Endothelial cell (in vitro differentiated cells): ENCODE measurements at places on chromosomes 7 and 10.
A peak's percentile ranks its signal among the peaks of the same experiment; 100 is the strongest.

- H3K27me3 ChIP-seq, result peaks cover 2% of the 10 kb centered on the region
- peaks cover 3% of the 10 kb centered on the region for H3K36me3 ChIP-seq
- no peak for DNase-seq
- H3K27ac ChIP-seq, result no peak overlapping the region
Observed at GRCh38 chr10:95277201-95277570, 13.6 kb downstream of the PDLIM1 start.

GRCh38 chr7:129315960-129316359 lies 91.1 kb downstream of the AHCYL2 start:
- H3K36me3 ChIP-seq, result no peaks in the 10 kb centered on the region
- no peaks in the 10 kb centered on the region for H3K27me3 ChIP-seq
- H3K27ac ChIP-seq, result no peak overlapping the region
- H3K4me1 ChIP-seq, result no peaks in the 10 kb centered on the region

DNA sequence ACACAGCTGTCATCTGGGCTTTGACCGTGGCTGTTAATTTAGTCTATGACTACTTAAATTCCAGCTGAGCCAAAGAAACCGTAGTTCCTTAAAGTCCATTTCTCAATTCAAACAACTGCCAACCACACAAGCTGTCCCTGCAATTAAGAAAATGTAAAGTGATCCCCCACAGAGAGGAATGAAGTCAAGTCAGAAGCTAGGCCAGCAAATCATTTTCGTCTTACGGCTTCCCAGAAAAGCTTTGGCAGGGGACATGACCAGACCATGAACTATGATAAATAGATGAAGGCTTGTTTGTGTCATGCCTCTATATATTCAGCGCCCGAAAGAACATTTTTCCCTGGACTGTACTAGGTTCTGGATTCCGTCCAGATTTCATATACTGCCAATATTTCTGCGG lies 54.6 kb downstream of the HACD1 start:
- no peaks in the 10 kb centered on the region for H3K4me1 ChIP-seq
- no peaks in the 10 kb centered on the region for H3K36me3 ChIP-seq
- H3K4me3 ChIP-seq, result no peak overlapping the region
- peaks cover 7% of the 10 kb centered on the region for H3K27me3 ChIP-seq

- H3K27me3 ChIP-seq, result peaks cover 9% of the 10 kb centered on the region
- no peak for DNase-seq
- H3K4me3 ChIP-seq, result peak overlapping the region; percentile 89
- peaks cover 5% of the 10 kb centered on the region for H3K36me3 ChIP-seq
Observed at GRCh38 chr7:22082553-22082885, 136.8 kb upstream of the CDCA7L start.

DNA sequence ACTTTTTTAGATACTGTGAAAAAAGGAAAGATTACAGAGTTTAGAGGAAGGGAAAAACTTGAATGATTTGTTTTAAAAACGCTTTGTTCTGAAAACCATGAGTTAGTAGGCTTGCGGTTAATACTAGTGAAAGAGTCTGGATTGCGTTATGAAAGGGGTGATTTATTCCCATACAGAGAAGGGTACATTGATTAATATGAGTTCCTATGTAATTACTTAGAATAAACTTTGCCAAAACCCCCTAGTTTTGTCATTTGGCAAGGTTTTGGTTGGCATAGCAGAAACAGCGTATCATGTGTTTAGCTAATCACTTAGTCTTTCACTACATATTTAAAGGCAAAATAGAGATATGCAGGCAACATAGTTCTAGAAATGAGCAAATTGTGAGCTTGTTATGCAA lies 91.2 kb upstream of the POT1 start:
- no peak overlapping the region for H3K27ac ChIP-seq
- H3K4me3 ChIP-seq, result no peak overlapping the region
- no peaks in the 10 kb centered on the region for H3K4me1 ChIP-seq
- DNase-seq, result no peak
- H3K27me3 ChIP-seq, result no peaks in the 10 kb centered on the region
- H3K36me3 ChIP-seq, result no peaks in the 10 kb centered on the region

DNA sequence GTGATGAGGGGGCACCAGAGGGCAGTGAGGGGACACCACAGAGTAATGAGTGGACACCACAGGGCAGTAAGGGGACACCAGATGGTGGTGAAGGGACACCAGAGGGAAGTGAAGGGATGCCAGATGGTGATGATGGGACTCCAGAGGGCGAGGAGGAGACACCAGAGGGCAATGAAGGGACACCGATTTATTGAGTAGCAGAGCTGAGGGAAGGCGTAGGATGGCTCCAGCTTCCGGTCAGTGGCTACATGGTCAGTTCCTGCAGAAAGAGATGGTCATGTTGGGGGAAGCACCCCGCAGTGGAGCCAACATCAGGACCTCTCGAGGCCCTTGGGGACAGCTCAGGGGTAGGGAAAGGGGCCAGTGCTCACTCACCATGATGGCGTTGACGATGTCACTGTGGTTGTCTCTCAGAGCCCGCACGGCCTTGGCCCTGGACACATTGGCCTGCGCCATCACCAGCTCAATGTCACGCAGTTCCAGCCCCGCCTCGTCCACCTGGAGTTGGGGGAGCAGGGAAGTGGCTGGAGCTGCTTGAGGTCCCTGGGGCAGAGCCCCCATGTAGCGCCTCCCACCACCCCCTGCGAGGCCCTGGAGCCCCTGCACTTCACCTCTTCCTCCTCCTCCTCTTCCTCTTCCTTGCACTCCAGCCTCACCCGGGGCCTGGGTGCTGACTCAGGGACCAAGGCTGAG lies 8.4 kb downstream of the NACAD start:
- peaks cover 11% of the 10 kb centered on the region for H3K36me3 ChIP-seq
- peaks cover 28% of the 10 kb centered on the region for H3K27me3 ChIP-seq
- DNase-seq, result no peak
- H3K4me3 ChIP-seq, result no peak overlapping the region
- no peak overlapping the region for H3K27ac ChIP-seq

DNA sequence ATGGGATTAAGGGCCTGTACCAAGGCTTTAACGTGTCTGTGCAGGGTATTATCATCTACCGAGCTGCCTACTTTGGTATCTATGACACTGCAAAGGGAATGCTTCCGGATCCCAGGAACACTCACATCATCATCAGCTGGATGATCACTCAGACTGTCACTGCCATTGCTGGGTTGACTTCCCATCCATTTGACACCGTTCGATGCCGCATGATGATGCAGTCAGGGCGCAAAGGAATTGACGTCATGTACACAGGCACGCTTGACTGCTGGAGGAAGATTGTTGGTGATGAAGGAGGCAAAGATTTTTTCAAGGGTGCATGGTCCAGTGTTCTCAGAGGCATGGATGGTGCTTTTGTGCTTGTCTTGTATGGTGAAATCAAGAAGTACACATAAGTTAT lies 18.2 kb downstream of the LSM5 start:
- peaks cover 3% of the 10 kb centered on the region for H3K27me3 ChIP-seq
- peaks cover 2% of the 10 kb centered on the region for H3K4me1 ChIP-seq
- H3K36me3 ChIP-seq, result no peaks in the 10 kb centered on the region

DNA sequence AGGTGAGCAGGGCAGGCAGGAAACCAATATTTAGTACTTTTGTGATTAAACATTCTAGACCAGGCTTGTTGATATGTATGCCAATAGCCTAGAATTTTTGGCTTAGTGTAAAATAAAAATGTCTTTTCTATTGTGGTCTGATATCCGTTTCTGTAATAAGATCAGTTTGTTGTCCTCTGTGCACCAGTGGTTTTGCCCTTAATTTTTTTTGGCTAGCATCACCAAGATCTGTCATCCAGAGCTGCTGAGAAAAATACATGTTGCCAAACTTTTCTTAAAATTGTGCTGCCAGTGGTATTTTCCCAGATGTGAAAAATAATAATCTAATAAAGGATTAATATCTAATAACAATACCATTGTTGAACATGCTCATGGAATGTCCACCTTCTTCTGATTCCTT lies 115.6 kb downstream of the TWIST1 start:
- no peak overlapping the region for H3K27ac ChIP-seq
- no peaks in the 10 kb centered on the region for H3K27me3 ChIP-seq
- no peaks in the 10 kb centered on the region for H3K36me3 ChIP-seq
- no peaks in the 10 kb centered on the region for H3K4me1 ChIP-seq
- no peak overlapping the region for H3K4me3 ChIP-seq

DNA sequence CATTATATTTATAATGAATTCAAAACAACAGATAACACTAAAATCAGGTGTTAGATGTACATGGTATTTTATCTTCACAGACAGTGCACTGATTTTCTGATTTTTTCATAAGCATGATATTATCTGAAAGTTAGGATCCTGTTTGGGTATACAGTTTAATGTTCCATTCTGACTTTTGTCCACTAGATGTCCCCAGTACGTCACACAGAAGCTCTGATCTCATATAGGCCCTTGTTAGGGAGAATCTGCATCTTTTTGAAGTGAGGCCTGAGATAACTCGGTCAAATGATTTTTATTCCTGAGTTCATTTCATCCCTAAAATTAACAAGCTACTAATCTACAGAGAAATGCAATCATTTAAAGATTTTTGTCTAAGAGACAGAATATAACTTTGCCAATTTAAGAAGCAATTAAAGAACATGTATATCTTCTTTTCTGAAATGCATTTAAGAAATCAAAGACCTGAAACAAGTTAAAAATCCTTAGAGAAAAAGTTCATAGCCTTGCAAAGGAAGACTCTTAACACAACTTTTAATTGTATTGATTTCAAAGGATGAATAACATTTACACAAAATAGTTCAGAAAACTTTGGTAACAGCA lies 72.0 kb upstream of the TES start:
- no peak overlapping the region for H3K27ac ChIP-seq
- no peaks in the 10 kb centered on the region for H3K27me3 ChIP-seq
- no peak overlapping the region for H3K4me3 ChIP-seq
- peak; percentile 16 for DNase-seq
- H3K36me3 ChIP-seq, result no peaks in the 10 kb centered on the region
- peaks cover 10% of the 10 kb centered on the region for H3K4me1 ChIP-seq

GRCh38 chr10:62804356-62805230 lies at the start of gene ADO:
ADO (plus strand) TSS chr10:62804720; CDS start chr10:62805060, 340 bp downstream.
- H3K36me3 ChIP-seq, result no peaks in the 10 kb centered on the region
- H3K4me3 ChIP-seq, result peak within 1 kb of the TSS; percentile 96
- peaks cover 14% of the 10 kb centered on the region for H3K27me3 ChIP-seq
- DNase-seq, result peak; percentile 72
